ENCODE measurements at places on chromosomes 1 and 21. TPM values are rescaled to one million over a fixed set of nuclear protein-coding genes. Genes with fewer than 3 reads are reported as not detected.

DNA sequence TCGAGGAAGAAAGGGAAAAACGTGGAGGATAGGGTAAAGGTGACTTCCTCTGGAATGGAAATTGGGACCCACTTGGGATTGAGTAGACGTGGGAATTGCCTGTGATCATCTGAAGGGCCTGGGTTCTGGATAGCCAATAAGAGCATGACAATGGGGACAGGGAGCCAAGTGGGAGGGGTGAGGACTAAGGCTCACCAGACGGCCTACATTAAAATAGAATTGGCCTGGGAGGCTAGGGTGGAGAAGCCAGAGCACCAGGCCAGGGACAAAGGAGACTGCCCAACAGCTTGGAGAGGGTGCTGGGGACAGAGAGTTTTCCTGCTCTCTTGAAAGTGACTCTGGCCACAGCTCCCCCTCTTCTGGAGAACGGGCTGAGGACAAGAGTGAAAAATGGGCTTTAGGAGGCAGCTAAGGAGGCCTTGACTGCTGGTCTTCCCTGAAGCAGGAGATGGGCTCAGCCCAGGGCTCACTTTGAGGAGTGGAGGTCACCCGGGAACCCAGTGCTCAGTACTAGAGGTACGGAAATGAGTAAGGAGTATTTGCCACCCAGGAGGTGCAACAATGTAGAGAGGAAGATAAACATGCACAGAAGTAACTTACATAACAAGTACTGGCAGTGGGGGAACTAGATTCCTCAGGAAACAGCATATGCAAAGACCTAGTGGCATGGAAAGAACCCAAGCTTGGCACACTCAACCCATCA lies 18.8 kb downstream of the INKA2 start:
- no peak for DNase-seq

DNA sequence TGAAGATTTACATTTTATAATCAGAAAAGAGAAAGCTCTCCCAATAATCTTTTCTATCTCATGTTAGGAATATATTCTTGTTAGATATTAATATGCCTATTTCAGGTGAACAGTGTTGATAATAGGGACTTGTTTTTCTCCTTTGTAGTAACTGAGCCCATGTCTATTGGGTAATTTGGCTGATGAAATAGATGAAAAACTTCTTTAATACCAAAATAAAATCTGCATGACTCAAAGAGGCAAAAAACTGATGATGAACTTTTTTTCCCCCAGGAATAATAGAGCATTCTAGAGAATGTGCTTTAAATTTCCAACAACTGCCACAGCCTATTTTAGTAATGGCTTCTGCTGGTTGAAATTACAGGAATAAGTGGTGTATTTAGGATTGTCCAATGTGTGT lies 178.9 kb upstream of the GREM2 start:
- DNase-seq: no peak

DNA sequence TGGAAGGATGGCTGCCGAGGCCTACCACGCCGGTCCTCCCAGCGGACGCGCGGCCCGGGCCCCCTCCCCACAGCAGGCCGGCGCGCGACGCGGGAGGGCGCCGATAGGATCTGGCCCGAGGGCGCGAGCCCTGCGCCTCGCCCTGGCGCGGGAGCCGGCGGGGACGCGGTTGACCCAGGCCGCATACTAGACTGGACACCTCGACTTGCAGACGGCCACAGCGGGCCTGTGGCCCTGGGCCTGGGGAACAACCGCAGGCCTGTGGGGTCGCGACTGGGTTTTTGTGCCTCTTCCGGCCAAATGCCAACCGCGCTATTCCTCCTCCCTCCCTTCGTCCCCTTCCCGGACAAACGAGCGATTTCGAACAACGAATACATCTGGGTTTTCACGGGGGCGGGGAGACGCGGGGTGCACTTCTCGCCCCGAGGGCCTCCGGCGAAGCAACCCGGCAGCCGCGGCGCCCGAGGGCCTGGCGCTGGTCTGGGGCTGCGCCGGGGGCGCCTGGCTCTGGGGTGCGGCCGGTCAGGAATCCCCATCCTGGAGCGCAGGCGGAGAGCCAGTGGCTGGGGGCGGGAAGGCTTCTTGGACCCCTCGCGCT lies 2.4 kb downstream of the NHLH2 start:
- DNase-seq: no peak

GRCh38 chr1:227170361-227171166 lies 147.7 kb downstream of the CDC42BPA start:
- no peak for DNase-seq

DNA sequence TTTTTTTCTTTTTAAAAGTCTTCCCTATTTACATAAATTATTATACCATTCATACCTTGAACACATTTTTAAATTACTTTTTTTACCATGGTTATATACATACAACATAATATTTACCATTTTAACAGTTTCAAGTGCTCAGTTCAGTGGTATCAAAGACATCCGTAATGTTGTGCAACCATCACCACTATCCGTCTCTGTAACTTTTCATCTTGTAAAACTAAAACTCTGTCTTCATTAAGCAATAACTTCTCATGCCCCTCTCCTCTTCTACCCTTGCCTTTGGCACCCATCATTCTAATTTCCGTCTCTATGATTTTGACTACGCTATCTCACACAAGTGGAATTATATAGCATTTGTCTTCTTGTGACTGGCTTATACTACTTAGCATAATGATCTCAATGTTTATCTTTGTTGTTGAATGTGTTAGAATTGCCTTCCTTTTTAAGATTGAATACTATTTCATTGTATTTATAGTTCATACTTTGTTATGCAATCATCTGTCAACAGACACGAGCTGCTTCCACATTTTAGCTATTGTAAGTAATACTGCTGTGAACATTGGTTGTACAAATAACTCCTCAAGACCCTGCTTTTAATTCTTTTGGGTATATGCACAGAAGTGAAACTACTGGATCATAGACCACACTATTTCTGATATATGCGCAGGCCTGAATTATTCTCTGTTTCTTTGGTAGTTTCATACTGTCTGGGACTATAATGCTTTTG lies 689.5 kb upstream of the NCAM2 start:
- DNase-seq: no peak

- no peak for DNase-seq
Measured at GRCh38 chr1:111052246-111052645, 87.6 kb downstream of the DRAM2 start.

GRCh38 chr1:50268049-50268448 lies 155.2 kb downstream of the DMRTA2 start:
- DNase-seq: no peak

GRCh38 chr1:53410100-53410541 lies 49.1 kb upstream of the DMRTB1 start:
- peak; percentile 53 for DNase-seq

DNA sequence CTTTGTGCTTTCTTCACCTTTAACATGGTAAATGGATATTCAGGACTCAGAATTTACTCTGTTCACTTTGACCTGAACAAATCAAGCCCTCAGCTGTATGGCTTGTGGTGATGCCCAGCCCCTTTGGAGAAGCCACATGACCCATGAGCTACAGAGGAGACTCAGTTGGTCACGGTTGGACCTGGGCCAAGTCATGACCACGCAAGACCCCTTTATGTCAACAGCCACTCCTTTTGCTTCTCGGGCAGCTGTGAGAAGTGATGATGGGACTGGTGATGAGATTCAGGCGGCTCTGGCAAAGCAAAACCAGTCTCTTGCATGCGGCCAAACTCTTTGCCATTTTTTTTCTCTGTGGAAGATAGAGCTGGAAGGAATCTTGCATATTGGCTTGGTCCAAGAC lies 96.5 kb upstream of the AJAP1 start:
- DNase-seq: no peak

DNA sequence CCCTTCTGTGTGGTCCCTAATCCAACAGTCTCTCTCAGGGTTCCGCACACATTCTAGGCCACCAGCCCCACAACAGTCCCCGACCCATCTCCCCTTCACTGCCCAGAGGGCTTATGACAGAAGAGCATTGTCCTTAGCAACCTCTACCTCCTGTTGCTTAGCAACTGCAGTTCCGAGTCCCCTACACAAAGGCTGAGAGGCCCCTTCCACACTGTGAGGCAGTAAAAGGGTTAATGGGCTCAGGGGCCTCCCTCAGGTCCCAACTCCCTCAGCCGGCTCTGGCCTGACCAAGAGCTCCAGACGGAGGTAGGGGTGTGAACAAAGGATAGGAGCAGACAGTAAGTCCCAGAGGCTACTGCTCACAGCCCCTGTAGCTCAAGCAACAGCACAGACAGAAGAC lies 4.3 kb downstream of the IGSF9 start:
- DNase-seq: no peak

DNA sequence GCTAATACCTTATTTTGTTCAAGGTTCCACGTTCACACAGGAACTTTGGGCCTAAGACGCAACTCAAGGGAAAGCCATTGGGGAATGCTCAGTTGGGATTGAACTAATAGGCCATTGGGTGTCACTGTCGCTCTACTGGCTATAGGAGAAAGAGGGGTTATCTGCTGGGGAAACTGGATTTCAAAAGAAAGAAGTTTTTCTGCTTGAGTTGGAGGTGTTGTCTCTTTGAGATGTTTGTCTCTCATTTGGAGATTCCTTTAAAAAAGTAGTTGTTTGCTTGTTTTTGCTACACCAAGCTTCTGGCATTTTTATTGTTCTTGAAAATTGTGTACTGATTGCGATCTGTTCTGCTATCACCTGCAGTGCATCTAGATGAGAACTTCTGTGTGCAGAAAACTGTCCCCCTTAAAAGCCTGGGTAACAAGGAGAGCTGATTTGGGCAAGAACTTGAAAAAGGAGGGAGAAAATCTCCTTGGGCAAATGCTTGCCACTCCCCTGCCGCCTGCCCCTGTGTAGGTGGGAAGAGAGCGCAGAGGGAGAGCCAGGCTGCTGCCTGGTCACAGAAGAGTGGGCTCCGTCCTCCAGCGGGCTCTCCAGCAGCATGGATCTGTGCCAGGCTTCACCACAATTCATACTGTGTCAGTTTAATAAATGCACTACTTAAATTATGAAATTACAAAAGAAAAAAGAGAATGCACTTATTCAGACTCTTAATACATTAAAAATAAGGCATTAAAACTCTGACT lies 39.9 kb downstream of the PEX14 start:
- no peak for DNase-seq

DNA sequence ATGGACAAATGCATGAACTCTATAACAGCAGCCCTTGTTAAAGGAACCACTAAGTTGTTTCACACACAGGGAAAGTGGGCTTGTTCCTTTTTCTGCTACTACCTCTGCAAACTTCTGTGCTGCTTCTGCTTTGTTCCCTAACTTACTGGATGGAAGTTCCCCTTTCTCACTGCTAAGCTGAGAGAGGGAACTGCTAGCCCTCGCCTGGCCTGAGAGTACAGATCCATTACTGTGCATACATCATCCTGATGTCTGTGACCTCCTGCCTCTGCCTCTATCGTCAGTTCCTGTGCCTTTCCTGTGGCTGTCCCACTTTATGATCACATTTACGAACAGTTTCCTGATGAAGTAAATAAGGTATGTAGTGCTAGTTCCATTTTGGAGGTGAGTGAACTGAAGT lies 3.5 kb downstream of the GNAT2 start:
- no peak for DNase-seq

GRCh38 chr1:221851336-221851735 lies 109.4 kb upstream of the DUSP10 start:
- no peak for DNase-seq

- DNase-seq: no peak
Measured at GRCh38 chr1:1605724-1606123, 5.8 kb upstream of the FNDC10 start.

- DNase-seq: no peak
Measured at GRCh38 chr1:79128722-79129121, 122.2 kb upstream of the ADGRL4 start.

DNA sequence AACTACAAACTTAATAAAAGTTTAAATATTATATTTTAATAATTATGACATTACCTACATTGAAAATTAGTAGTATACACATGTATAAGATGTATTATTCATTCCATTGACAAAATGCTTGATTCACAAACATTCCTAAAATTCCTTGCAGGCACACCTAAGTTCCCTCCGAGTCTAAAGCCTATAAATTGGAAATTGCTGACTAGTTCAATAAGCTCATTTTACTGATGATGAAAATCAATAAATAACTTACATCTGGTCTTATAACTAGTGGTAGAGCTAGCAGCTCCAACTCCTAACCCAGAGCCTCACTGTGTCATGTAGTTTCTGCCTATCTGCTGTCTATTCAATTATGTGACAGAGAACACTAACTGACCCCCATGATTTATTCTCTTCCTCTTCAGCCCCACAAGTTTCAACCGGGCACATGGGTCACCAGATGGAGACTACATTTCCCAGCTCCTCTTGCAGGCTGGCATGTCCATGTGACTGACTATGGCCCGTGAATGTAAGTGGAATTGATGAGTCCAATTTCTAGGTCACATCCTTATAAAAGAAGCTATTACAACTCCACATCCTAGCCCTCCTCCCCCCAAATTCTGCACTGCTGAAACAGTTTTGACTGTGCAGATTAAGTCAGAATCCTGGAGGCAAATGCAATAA lies 29.6 kb upstream of the LRRC8D start:
- DNase-seq: no peak

DNA sequence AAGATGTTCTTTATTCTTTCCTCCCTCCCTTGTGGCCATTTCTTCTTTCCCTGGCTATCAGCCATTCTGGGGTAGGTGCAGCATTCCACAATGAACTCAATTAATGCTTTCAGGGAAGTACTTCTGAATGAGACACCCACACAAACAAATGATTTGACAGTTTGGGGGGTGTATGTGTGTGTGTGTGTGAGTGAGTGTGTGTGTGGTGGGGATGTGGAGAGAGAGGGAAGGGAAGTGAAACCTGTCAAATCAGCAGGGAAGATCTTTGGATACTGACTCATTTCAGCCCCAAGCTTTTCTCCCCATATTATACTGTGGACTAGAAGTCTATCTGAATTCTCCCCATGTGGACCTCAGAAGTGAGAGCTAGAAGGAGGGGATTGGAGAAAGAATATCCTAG lies 154.9 kb upstream of the CD34 start:
- no peak for DNase-seq

GRCh38 chr1:41690331-41690730 lies 205.8 kb upstream of the EDN2 start:
- DNase-seq: no peak

ANGPTL3 gene
- total RNA-seq: not detected

FAM151A gene
- not detected for total RNA-seq

GCSAML gene
- total RNA-seq: not detected

IRF6 gene
- total RNA-seq: 0.31 TPM

KCNJ15 gene
- total RNA-seq: 0.15 TPM

KRTAP12-2 gene
- not detected for total RNA-seq

FCRL1 gene
- total RNA-seq: not detected

OR2L3 gene
- not detected for total RNA-seq

OLIG2 gene
- not detected for total RNA-seq

OR6N2 gene
- not detected for total RNA-seq

GIPC2 gene
- not detected for total RNA-seq

PADI2 gene
- not detected for total RNA-seq

All from activated CD4-positive, alpha-beta memory T cell treated with anti-CD3 and anti-CD28 coated beads for 36 hours (primary cell).